ENCODE measurements at places on chromosomes 3 and 15.

DNA sequence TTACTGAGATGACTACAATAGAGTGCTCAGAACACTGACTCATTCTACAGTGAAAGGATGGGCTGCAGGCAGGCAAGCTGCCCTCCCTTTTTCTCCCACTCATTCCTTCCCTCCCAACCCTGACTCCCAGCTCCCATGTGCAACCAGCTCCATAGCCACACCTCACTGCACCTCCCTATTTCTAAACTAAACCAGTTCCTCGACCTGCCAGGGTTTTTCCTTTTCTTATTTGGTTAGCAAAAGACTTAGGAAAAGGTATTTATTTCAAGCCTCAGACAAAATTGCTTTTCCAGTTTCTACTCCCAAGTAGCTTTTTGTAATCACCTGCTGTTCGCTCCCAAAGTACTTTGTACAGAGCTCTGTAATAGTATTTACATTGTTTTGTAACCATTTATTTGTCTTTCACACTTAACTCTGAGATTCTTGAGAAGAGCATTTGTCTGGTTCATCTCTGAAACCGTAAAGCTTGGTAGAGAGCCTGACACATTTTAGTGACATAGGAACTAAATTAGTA lies 2.2 kb downstream of the AADAC start:
- DNase-seq, result peak; percentile 16

DNA sequence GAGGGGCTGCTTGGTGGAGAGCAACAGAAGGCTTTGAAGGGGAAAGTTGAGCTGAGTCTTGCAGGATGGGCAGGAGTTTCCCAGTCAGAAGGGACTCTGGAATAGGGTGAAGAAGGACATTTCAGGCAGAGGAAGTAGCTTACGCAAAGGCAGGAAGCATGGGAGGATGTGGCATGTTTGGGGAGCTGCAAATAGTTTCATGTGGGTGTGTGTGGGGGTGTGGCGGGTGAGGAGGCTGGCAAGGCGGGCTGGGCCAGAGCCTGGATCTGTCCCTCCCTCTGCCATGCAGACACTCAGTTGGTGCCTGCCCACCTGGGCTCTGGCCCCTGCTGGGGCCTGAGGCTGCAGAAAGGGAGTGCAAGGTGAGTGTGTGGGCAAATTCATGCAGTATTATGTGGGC lies 10.4 kb downstream of the TEX264 start:
- no peak for DNase-seq

DNA sequence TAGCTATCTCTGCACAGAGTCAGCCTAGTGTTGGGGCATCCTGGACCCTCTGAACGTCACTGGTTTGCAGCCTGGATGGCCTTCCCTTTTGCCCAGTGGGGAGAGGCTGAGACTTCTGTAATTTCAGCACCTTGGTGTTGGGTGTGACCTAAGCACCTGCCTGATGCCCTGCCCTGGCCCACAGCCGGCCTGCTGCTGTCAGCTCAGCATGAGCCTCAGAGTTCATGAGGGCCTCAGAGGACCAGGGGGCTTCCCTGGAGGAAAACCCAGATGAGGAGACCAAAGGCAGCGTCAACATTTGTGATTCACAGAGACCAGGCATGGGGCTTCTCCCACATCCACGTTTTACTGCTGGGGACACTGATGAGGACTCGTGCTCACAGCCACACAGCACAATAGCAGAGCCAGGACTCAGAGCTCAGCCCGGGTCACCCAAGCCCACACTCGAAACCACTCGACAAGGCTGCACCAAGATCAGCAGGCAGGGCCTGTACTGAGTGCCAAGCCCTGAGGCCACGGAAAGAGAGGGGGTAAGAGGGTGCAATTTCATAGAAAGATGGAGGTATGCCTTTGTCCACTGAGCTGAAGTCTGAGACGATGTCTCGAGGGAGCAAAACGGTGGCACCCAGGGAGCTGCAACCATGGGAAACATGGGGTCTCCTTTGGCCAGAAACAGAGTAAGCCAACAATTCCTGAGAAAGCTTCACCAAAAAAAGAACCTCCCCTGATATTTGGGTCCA lies 9.9 kb upstream of the GP9 start:
- DNase-seq, result no peak

GRCh38 chr15:35622641-35623340 lies 76.8 kb upstream of the DPH6 start:
- no peak for DNase-seq

- DNase-seq, result no peak
Observed at GRCh38 chr3:75985432-75985831, 200.1 kb upstream of the ZNF717 start.

- no peak for DNase-seq
Observed at GRCh38 chr3:150069154-150069527, 98.4 kb upstream of the PFN2 start.

GRCh38 chr15:35064576-35065190 lies 20.4 kb downstream of the NANOGP8 start:
- no peak for DNase-seq

GRCh38 chr15:48516121-48516520 lies 129.4 kb downstream of the FBN1 start:
- no peak for DNase-seq

DNA sequence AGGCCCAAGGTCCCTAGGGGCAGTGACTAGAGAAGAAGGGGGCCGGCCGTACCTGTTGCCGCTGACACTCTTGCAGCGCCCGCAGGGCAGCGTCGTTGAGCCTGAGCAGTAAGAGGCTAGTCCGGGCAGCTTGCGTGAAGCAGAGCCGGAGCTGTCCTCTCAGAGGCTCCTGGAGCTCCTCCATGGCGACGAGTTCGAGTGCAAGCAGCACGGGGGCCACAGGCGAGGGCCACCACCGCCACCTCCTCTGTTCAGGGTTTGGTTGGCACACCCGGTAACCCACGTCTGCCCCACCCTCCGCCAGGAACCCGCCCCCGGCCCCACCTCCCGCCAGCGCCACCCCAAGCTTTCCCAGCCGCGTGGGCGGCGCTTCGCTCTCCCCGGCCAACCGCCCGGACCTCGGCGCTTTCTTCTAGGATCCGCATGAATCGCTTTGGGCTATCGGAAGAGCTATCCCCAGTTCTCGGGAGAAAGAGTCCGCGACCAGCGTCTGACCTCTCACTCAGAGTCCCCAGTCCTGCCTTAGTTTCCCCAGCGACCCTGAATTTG lies at the start of gene ELL3:
ELL3 (minus strand) TSS at position 249 of the 549 bp plus-strand sequence; CDS start at position 184, 65 bp downstream.
- DNase-seq, result peak; percentile 87

DNA sequence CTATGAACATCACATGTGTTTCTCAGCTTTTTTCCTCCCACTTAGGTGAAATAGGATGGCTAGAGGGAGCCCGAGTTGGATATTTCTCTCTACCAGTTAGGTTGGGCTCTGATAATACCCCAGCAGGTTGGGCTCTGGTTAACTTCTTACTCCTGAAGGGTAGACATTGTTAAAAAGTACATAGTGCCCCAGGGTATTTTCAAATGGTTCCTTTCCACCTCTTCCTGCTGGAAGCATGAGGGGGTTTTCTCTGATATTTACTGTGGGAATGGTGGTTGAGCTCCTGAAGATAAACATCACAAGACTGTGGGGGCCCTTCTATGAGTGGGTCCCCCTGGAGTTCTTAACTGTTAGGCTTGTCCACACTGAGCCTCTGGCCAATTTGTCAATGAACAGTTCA lies 36.1 kb upstream of the SPESP1 start:
- no peak for DNase-seq

GRCh38 chr3:73409138-73409763 lies 215.5 kb downstream of the PDZRN3 start:
- DNase-seq, result no peak

GRCh38 chr3:184339001-184339400 lies 1.6 kb downstream of the FAM131A start:
- peak; percentile 73 for DNase-seq

GRCh38 chr3:156216852-156217251 lies 96.5 kb downstream of the KCNAB1 start:
- peak; percentile 3 for DNase-seq

DNA sequence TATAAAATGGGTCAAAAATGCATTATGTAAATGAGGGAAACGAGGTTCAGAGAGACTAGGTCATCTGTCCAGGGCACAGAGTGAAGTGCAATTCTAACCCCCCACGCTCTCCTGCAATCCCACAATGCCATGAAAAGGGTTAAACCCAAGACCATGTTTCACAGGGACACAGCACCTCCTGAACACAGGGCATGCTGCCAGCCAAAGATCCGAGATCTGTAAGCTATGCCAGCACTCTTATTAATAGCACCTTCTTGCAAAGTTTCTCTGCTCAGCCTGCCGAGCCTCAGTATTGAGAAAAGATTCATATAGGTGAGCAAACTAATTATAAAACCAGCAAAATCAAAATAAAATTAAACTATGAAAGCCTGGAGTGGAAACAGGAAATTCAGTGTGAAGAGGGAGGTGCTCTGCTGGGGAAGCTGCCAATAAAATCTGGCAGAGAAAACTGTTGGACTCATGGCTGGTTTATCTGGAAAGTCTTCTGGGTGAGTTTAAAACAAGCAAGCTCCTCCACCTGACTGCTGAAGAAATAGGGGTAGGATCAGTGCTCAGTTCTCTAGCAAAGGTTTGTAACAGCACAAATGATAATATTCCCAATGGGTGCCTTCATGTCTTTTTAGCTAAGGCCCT lies 50.3 kb downstream of the LRIG1 start:
- no peak for DNase-seq

GRCh38 chr3:157530637-157531300 lies 27.6 kb upstream of the VEPH1 start:
- DNase-seq, result no peak

GRCh38 chr3:54355800-54356199 lies 233.4 kb downstream of the CACNA2D3 start:
- DNase-seq, result no peak

DNA sequence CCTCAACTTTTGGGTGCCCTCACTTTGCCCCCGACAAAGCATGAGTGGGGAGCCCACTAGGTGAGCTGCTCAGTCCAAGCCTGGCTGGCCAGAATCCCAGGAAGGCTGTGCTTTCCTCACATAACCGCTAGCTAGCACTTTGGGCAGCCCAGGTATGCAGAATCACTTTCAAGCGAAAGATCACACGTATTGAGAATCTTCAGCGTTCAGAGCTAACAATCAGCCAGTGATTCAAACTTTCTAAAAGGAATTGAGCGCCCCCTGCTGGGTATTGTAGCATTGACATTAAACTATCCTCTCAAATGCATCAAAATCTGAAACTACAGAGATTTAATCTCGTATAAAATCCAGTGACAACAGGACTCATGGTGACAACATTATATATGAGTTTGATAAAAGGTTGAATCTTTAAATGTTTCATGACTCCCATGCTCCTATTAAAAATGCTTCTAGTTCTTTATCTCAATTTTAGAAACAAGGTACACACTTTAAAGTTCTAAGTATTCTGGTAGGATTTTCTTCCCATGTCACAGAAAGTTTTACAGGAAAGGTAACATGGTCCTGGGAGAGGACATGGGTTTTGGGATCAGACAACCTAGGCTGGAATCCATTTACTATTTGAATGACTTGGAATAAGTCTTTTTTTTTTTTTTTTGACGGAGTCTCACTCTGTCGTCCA lies 11.8 kb downstream of the ANAPC13 start:
- peak; percentile 62 for DNase-seq

- DNase-seq, result no peak
Observed at GRCh38 chr15:72564091-72564490, 90.0 kb downstream of the ARIH1 start.

DNA sequence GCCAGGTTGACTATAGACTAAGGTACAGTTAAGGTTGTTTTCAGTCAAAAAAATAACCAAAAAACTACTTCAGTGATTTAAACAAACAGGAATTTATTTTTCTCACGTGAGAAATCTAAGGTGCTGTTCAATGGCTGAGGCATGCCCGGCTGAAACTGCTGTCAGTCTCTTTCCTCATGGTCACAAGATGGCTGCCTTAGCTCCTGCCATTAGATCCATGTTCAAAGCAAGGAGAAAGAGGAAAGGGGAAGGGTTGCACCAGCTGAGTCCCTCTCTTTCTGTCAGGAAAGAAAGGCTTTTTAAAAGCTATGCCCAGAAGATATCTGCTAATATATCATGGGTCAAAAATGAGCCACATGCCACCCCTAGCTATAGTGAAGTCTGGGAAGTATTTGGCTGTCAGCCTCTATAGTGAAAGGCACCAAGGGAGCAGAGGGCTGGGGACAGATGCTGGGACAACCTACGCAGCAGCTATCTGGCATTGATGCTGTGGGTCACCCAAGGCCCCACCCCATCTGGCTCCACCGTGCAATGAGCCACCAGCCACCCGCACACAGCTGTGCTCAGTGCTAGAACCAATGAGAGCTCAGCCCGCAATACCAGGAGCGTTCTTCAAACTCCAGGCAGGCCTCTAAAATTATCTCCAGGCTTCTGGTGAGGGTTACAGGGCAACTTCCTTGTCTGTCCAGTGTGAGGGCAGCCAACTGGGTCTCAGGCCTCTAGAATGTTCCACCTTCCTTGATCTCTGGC lies 64.7 kb upstream of the GATA2 start:
- DNase-seq, result no peak

DNA sequence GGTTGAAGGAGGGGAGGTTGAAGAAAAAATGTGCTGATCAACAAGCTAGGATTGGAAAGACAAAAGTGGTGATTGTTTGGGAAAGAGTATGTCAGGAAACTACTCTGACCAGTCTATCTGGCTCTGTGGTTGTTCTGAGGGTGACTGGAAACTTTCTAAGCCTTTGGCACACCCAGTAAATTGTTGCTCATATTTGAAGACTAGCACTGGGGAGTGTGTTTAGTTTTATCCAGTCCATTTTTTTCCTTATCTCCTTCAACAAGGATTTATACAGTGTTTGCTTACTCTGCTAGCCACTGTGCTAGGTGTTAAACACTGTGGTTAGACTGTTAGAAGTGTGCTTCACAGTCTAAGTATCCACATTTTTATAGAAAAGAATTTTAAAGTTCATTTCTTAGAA lies 28.8 kb downstream of the PPM1L start:
- DNase-seq, result no peak

- DNase-seq, result no peak
Observed at GRCh38 chr15:94125156-94125555, 106.2 kb upstream of the MCTP2 start.

DNA sequence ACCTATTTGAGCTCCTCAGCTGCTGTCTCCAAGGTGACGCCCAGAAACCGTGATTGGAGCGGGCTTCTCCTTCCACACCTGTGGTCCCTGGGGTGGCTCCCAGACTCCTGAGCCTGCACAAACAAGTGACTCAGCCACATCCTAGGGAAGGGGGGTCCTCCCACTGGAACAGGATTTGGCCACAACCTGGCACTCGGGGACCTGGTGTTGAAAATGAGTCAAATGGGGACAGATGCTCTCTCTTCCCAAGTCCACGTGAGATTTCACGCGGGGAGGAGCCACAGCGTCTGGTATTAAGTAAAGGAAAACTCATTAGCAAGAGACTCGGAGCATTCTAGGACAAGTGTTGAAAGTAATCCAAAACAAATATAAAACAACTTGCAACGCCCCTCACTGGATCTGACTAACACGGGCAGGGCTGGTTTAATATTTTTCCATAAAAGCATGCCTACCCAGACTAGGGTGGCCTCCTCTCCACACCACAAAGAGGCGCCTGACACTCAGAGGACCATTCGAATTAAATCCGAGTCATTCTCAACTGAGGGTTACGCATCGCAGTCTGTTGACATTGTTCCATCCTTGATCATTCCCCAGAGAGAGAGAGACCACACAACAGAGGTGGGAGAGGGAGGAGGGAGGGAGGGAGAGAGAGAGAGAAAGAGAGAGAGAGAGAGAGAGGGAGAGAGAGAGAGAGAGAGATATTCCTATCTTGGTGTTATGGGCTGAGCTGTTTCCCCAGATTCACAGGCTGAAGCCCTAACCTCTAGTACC lies 74.4 kb downstream of the MGLL start:
- peak; percentile 8 for DNase-seq

All from NCI-H345 (cell line).